ENCODE measurements at places on chromosomes 2 and 18.

GRCh38 chr2:182890773-182891378 lies 24.4 kb upstream of the FRZB start:
- DNase-seq, result no peak

GRCh38 chr2:148570989-148571388 lies 73.6 kb upstream of the EPC2 start:
- DNase-seq, result no peak

- no peak for DNase-seq
Measured at GRCh38 chr2:199130501-199130900, 327.2 kb downstream of the SATB2 start.

DNA sequence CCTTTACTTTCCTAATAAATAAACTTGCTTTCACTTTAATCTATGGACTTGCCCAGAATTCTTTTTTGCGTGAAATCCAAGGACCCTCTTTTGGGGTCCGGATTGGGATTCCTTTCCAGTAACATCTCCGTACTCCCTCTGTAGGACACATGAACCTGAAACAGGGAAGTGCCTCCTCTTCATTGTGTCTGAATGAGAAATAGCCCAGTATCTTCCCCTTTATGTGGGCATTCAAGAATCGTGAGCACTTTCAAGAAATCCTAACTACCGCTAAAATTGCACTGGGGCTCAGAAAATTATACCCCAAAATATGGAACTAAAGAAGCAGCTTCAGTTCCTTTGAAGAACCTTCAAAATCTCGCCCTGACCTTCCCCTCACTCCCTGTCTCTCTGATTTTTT lies 7.8 kb upstream of the POMC start:
- DNase-seq, result no peak

- no peak for DNase-seq
Measured at GRCh38 chr2:122319539-122320132, 564.2 kb downstream of the TSN start.

DNA sequence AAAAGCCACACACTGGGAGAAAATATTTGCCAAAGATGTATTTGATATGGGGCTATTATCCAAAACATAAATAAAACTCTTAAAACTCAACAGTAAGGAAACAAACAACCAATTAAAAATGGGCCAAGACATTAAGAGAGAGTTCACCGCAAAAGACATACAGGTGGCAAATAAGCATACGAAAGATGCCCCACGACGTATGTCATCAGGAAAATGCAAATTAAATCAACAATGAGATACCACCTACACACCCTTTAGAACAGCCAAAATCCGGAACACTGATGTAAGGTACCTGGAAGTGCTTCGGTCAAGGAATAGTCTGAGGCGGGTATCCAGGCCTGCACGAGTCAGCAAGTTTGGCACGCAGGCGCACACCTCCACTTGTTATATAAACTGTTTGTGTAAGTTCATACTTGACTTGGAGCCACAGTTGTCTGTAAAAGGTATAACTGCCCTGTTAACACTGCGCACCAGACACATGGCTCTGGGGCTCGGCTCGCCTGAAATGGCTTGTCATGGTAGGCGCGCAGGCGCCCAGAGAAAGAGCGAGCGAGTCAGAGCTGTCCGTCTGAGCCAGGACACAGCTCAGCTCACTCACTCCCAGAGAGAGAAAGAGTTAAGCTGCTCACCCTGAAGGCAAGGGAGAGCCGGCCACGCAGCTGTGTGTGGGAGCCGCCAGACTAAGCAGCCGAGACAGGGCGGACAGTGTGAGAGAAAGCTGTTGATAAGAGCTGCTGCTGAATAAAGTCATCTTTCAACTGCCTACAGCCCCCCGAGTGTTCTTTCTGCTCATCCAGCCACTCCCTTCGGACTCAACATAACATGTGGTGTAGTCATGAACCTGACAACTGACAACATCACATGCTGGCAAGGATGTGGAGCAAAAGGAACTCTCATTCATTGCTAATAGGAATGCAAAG lies 87.3 kb downstream of the HNRNPLL start:
- no peak for DNase-seq

DNA sequence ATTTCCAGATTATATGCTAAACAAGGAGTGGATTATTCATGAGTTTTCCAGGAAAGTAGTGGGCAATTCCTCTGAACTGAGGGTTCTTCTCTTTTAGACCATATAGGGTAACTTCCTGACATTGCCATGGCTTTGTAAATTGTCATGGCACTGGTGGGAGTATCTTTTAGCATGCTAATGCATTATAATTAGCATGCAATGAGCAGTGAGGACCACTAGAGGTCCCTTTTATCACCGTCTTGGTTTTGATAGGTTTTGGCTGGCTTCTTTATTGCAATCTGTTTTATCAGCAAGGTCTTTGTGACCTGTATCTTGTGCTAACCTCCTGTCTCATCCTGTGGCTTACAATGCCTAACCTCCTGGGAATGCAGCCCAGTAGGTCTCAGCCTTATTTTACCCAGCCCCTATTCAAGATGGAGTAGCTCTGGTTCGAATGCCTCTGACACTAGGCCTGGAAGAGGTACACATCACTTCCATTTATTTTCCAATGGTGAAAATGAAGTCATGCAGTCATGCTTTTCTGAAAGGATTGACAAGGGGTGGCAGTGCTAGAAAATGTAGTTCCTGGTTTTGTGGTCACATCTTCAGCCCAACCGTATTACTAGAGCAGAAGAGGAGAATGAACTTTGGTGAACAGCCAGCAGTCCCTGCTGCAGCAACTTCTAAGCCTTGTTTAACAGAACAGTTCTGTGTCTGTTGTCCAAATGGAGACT lies 26.6 kb upstream of the ITGA4 start:
- DNase-seq, result no peak

- no peak for DNase-seq
Measured at GRCh38 chr2:188997263-188997662, 23.1 kb downstream of the COL3A1 start.

DNA sequence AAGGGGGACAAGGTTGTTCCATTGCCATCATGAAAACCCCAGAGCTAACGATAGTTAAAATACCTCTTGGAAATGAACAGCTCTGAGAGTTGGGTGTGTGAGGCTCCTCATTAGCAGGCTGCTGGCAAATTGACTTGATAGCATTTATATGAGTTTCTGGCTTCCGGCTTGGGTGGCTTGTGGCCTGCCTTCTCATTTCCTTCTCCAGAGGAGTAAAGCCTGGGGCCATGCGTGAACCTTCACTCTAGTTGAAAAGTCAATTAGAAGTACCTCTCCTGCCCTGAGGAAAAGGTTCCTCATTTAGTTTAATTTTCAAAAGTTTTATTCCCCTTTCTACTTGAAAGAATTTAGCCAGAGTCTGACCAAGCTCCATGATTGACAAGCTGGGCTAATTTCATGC lies 67.1 kb downstream of the MGAT5 start:
- DNase-seq, result no peak

DNA sequence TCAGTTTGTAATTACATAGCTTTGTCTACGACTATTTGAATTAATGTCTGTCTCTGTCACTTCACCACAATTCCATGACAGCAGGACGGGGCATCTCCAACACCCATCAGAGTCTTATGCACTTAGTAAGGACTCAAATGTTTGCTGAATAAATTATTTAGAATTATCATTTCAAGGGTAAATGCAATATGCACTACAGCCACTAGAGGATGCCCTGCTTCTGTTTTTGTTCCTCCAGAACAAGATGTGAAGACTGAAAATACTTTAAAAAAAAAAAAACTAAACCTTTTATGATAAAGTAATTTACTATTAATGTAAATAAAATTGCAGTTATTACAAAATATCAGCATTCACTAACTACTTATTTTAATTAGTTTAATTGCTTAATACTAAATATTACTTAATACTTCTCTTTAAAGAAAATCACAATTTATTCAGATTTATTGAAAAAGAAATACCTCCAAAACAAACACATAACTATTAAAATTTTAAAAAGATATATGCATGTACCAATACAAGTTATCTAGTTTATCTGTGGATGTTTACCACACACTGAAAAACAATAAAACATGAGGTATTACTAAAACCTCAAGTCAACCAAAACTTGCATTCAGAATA lies 3.2 kb downstream of the PIGN start:
- DNase-seq, result no peak

DNA sequence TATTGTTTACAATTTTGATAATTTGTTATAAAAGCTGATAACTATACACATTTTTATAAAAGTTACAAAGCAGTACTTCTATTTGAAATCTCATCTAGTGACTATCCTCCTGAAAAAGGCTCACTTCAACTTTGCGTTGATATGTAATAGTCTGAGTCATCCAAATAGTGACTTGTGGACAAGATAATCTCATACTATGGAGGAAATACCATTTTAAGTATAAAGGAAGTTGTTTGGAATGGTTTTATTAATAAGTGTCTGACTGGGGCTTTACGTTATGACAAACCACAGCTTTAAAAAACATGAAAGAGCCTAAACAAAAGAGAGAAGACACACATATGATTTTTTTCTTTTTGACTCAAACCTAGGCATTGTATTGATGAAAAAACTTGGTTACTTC lies 272.3 kb upstream of the COL3A1 start:
- no peak for DNase-seq

DNA sequence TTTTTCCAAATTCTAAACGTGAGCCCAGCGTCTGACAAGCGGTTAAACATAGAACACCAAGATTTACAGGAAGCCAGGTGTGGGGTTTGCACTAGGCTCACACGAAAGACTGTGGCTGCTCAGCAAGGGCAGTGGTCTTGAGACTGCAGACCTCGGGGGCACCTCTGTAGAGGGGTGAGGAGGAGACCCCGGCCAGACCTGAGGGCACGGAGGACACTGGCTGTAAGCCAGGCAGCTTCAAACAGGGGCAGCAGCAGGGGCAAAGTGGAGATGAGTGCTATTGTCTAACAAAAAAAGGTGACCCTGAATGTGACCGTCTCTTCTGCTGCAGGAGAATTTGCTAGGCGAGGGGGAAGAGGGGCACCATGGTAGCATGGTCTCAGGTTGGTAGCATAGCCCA lies 140.3 kb downstream of the CYP26B1 start:
- peak; percentile 31 for DNase-seq

- no peak for DNase-seq
Measured at GRCh38 chr2:176614049-176614448, 344.8 kb downstream of the MTX2 start.

GRCh38 chr18:79799619-79800370 lies 2.1 kb downstream of the KCNG2 start:
- no peak for DNase-seq

DNA sequence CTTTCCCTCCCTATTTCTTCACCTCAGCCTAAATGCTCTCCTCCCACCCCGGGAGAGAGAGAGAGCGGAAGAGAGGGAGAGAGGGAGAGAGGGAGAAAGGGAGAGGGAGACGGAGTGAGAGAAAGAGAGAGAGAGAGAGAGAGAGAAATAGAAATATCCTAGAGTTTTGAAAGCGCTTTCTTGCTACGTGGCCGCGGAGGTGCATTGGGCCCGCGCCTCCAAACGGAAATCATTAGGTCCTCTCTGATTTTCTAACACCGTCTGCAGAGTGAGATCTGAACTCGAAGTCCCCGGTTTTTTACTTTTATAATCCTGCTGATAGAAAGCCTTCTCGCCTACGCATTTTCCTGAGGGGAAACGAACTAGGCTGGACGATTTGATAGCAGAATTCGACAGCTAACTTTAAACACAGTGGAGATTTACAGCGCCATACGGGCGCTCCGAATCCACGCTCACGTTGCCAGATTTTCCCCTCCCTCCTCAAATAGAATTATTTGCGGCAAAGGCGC lies 903 bp upstream of the EVX2 start:
- peak; percentile 40 for DNase-seq

DNA sequence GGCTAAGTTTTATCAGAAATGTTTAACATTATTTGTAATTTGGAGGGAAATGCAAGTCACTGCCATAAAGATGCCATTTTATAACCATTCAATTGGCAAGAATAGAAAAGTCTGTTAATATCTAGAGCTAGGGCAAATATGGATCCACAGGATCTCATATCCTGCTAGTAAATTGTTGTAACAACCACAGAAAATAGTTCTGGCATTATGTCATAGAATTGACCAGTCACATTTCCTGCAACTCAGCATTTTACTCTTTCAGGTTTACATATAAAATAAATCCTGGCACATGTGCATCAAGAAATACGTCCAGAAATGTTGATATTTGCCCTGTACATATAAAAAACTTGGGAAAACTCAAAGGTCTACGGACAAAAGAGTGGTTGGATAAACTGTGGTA lies 32.9 kb downstream of the OSBPL6 start:
- no peak for DNase-seq

GRCh38 chr2:112850588-112850987 lies 14.0 kb upstream of the IL1B start:
- DNase-seq, result no peak

DNA sequence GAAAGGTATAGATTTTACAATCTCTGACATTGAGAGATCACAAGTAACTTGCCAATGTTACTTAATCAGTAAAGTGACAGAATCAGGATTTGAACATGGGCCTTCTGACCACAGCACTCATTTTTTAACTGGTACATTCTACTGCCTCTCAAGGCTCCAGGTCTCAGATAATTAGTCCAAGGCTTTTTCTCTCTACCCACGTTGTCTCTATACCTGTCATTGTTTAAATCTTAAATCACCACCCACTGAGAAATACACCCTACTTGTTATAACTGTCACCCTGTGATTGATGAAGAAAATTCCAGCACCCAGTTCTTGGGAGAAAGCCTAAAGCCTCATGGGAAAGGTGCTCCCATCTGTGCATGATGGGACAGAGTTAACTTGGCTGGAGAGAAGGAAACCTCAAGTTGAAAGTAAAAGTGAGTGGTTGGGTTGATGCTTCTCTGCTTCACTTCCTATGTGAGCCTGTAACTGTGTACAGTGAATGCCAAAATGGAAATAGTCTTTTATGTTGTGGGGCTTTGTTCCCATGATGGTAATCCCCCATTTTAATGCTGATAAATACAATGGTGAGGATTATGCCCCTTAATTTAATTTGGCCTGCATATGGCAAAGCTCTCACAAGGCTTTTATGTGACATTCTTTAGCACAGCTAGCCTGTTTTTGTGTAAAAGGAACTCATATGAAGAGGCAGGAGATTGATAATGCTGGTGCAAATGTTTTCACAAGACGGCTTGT lies 190.1 kb upstream of the SP5 start:
- no peak for DNase-seq

GRCh38 chr2:191533693-191534180 lies 144.2 kb upstream of the NABP1 start:
- no peak for DNase-seq
